ENCODE measurements at places on chromosomes 5 and 9.

GRCh38 chr9:95766906-95767305, 108.6 kb upstream of the ERCC6L2 start:
- no peak for DNase-seq

DNA sequence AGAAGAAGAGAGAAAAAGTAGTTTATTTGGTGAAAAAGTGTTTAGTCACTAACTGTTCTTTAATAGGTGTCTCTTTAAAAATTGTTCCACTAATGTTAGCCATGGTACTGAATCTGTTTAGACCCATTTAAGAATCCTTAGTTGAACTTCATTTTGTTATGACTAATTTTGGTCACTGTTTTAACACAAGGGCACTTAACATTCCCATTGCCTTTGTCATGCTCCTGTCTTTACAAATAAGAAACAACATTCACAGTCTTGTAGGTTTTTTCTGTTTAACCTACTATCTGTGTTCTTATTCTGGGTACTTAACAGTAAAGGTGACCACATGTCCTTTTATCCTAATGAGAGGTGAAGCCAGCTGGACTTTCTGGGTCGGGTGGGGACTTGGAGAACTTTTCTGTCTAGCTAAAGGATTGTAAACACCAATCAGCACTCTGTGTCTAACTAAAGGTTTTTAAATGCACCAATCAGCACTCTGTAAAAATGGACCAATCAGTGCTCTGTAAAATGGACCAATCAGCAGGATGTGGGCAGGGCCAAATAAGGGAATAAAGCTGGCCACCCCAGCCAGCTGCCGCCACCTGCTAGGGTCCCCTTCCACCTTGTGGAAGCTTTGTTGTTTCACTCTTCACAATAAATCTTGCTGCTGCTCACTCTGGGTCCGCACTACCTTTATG, 116.7 kb downstream of the WDR70 start:
- no peak for DNase-seq

- no peak for DNase-seq
These were observed 377.9 kb upstream of the PAPPA start for GRCh38 chr9:115775659-115776058.

DNA sequence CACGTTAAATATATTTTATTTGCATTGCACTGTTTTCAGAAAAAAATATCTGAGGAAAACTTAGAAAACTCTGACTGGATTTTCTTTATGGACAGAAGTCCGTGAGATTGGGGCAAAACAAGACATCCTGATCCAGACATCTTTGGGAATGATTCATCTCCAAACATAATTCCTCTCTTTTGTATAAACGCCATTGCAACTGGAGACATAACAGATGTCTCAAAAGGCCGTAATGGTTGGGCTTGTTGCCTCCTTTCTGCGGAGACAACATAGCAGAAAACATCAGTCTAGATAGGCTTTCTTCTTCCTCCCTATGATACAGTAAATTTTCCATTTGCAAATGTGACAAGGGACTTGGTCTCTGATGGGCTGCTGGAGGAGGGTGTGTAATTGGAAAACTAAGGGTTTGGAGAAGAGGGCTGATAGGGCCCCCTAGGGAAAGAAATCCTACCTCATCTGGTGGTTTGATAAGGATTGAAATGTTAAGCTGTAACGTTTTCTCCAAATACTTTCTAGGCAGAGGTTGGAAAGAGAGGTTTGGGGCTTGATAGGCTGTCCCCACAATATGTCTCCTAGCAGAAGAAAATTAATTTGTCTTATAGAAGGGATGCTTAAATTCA, 631.5 kb upstream of the ST8SIA4 start:
- no peak for DNase-seq

DNA sequence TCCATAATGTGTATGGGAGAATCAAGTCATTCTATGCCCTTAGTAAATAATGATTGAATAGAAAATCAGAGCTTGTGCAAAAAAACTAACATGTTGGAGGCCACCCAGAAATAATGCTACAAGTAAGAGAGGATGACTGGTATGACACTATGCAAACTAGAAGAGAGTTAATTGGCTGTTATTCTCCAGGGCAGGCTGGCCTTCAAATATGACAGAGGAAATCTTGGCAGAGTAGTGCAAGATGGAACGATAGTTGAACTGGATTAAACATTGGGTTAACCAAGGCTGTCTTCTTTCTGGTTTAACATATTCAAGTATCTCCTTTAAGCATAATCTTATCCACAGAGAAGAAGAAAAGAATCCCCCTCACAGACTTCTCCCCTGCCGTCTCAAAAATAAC, 196.1 kb downstream of the MPDZ start:
- DNase-seq: no peak

DNA sequence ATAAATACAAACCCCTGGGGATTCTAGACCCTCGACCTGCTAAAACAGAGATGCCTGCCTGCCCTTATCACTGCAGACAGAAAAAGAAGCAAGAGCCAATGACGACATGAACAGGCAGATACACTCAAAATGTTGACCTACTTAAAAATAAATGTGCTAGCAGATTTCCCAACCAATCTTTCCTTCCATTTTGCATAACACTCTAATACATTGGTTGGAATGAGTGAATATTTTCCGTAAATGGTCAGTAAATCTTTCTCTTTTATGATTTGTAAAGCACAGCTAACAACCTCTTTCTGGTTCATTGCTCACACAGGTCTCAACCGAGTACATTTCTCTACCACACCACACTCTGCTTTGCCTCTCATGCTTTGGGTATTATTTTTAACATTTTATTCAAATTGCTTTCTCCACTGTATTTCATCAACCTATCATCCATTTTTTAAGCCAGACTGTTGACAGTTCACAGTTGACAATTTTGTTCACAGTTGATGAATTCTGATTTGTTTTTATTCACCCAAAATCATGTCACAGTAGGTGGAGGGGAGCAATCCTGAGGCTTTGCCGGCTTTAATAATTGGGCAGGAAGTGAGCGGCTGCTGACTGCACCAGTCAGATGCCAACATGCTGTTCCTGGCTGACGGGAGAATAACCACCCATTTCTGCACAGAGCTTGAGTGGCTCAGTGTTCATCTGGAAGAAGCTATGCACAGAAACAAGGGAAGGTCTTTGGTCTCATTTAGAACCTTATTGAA, 426.6 kb downstream of the SPOCK1 start:
- no peak for DNase-seq

DNA sequence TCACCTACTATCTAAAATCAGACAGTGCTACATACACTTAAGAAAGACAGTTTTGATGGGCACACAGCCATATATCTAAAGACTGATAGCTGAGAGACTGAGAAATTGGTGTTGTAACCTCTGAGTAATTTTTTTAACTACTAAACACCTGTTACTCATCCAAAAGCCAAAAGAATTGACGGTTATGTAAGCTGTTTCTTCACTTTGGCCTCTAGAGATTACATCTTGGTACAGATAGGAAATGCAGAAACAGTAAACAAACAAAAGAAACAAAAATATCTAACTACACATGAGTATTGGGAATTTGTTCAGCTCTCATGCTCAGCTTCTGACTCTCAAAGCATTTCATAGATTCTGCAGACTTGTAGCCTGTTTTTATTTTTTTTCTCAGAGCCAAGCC, 152.1 kb upstream of the GAS1 start:
- no peak for DNase-seq

DNA sequence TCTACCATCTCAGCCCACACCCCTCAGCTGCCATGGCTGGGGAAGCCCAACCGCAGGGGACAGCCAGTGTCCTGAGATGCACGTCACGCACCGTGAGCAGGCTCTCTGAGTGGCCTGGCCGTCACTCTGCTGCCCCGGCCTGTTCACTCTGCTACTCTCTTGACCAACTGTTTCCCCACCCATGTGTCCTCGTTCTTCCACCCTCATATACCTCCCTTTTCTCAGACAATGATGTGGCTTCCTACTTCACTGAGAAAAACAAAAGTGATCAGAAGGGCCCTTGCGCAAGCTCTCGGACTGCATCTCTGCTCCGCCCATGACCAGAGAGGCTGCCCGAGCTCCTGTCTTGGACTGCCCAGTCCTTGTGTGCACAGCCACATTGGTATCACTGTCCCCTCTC, 47.6 kb downstream of the OTULIN start:
- no peak for DNase-seq

DNA sequence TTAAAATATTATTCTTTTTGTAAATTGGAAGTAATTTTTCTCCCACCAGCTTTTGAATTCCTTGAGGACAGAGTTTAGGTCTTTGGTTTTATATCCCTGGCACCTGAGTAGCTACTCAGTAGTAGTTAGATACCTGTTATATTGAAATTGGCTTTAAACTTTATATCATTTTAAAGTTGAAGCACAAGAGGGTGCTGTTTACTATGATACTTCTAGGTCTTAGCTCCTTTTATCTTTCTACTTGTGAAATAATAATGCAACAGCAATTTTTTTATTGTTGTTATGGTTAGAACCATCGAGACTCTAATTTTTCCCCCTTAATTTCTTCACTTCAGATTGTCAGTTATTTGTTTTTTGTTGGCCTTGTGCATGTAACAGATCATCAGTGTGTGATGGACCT, 46.3 kb downstream of the AP3S1 start:
- no peak for DNase-seq

DNA sequence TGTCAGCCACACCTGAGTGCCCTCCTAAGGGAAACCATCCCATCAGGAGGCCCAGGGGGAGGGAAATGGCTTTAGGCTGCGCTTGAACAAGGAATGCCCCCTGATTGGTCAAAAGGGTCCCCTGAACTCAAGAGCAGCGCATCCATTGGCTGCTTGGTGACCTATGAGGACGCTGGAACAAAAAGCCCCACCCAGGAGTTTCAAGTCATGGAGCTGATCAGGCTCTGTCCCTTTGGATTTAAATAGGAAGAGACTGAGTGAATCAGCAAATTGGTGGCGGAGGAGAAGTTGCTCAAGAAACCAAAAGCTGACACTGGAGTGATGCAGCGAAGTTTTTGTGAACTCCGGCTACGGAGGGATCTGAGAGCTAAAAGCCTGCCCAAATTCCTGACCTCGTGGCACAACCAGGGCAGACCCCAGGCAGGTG, 66.7 kb downstream of the SMIM23 start:
- DNase-seq: no peak

DNA sequence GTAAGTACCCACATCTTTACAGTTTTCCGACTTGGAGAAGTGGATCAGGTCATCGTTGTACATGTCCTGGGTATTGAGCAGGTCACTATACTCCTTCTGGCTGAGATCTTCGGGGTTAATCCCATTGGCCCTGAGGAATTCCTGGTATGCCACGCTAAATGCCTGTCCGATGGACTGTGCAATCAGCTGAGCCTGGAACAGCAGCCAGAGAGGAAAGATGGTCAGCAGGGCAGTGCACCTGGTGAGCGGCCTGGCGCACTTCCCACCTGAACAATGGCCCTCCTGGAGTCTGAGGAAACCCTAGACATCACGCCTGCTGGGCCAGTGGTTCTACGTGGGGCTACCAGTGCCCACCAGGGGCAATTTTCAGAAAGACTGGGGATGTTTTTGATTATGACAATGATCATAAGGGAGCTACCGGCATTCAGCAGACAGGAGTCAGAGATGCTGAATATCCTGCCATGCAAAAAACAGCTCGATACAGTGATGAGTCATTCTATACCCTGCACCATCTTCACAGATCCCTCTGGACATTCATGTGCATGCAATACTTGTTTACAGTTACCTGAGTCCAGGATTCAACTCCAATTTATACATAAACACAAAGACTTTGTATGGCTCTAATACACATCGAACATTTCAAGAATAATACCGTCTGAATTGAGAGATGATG, 127.2 kb downstream of the ENTREP1 start:
- DNase-seq: no peak

- no peak for DNase-seq
These were observed 370.8 kb downstream of the GADD45G start for GRCh38 chr9:89975630-89976029.

DNA sequence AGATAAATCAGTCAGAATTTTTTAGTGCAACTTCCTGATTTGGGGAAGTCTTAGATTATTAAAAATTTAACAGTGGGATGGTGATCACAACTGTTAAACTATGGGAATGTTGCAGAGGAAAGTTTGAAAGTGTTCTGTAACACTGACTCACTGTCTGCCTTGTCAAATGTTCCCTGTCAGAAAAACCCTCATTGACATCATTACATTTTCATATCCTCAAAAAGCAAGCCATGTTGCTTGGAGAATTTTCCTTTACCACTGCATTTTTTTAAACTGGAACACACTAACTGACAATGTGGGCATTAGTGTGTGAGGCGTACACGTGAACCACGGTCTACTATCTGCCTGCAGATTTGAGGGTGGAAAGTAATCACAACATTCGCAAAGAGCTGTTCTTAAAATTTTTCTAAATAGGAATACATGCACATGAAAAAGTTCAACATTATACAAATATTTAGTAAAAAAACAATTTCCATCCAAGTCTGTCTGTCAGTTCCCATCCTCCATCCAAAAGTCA, 28.6 kb upstream of the IL7R start:
- no peak for DNase-seq

DNA sequence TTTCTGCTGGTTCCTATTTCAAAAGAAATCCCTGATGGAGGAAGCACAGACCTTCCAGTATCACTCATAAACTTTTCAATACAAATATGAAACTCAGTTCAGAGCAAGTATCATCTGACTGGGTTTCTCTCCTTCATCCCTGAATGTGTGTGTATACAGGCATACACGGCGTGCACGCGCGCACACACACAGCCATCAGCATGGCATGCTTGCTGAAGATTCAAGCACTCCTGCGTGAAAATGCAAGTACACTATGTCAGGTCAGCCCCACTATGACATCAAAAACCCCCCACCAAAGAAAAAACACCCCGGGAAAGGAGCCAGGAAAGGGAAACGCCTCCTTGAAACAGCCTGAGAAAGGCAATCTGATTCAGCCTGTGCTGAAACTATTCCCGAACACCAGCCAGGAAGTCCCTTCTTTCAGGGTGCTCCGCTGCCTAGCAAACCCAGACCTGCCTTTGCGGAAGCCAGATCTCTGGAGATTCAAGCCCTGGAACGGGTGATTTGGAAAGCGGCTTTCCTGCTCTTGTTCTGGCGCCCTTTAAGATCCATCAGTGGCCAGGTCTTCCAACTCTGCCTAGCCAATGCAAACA, 831 bp downstream of the KLHL3 start:
- DNase-seq: no peak

DNA sequence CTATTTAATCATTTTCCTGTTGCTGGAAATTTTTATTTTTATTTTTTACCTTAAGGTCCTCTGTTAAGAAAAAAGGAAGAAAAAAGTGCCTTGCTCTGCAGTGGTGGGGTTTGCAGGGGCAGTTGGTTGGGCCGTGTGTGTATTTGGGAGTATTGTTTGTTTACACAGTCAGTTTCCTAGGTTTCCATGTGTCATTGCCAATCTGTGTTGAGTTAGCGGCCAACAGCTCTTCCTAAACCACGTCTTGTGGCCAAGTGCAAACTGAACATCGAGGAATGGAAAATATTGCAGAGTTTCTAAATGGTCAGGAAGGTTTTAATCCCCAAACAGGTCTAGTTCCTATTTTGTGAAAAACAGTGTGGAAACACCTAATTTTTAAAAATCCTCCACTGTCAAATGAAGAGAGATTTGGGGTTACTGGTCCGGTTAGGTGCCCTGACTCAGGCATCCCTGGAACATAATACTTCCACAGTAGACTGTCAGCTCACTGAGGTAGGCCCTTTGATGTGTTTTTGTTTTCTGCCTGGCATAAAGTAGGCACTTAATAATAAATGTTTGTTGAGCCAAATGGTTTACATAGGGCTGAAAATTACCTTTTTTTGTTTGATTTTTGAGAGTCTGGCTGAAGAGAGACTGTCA, 37.0 kb downstream of the MAMDC2 start:
- DNase-seq: no peak

GRCh38 chr5:143124593-143124992, 278.9 kb downstream of the NR3C1 start:
- DNase-seq: no peak

GRCh38 chr9:37965116-37965515, 61.2 kb upstream of the SLC25A51 start:
- no peak for DNase-seq

GRCh38 chr5:41763574-41763973, 106.7 kb downstream of the OXCT1 start:
- no peak for DNase-seq

Measured in stimulated activated CD8-positive, alpha-beta memory T cell treated with anti-CD3 and anti-CD28 coated beads, Interleukin-4, amount 100 ng/mL, for 1 hour (primary cell).